LHCN-M2 (cell line): ENCODE measurements at places on chromosomes 1 and 21. TPM values are rescaled to one million over a fixed set of nuclear protein-coding genes. Genes with fewer than 3 reads are reported as not detected.
A peak's percentile ranks its signal among the peaks of the same experiment; 100 is the strongest.

DNA sequence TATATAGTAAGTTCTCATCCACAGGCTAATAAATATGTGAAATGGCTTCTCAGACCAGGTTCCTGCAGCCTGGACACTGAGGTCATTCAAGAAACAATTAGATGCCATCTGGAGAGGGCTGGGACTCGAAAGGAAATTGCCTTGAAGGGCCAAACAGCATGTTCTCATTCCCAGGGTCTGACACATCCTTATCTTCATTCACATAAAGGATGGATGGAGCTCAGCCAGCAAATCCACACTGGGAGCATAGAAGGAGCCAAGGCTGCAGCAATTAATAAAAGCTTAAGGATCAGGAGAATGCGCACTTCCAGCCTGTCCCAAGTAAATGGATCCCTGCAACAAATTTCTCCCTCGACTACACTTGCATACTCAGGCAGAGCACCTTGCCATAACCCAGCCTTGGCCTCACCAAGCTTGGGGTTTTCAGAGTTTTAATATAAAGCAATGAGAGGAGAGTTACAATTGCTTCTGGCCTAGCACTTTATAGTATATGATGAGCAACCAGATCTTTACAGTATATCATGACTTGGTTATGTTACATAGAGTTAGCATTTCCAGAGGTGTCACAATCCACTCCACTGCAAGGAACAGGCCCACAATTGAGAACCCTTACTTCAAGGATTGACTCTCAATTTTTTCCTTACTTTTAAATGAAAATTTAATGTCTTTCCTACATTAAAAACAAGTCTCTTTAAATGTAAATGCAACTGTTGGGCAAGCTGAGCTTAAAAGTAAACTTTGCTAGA lies 55.9 kb downstream of the BCAR3 start:
- peak; percentile 80 for DNase-seq

- no peak for DNase-seq
These were observed 11.3 kb upstream of the SYT6 start for GRCh38 chr1:114164840-114165543.

GRCh38 chr1:232238009-232238408 lies 391.9 kb downstream of the SIPA1L2 start:
- no peak for DNase-seq

GRCh38 chr1:61190153-61190552 lies 107.8 kb downstream of the NFIA start:
- no peak for DNase-seq

- DNase-seq, result no peak
These were observed 578.3 kb upstream of the NR5A2 start for GRCh38 chr1:199449221-199449620.

- DNase-seq, result no peak
These were observed 28.0 kb upstream of the EDARADD start for GRCh38 chr1:236365999-236366570.

GRCh38 chr1:226728448-226728847 lies 10.6 kb downstream of the ITPKB start:
- DNase-seq, result no peak

GRCh38 chr1:84988588-84988987 lies 8.3 kb downstream of the MCOLN2 start:
- no peak for DNase-seq

CCDC17 gene
- 0.58 and 0.98 TPM in 2 replicates for total RNA-seq

GRCh38 chr1:40059338-40059959 lies 18.9 kb downstream of the CAP1 start:
- peak; percentile 31 for DNase-seq

- no peak for DNase-seq
These were observed 184.9 kb downstream of the ZC3H11B start for GRCh38 chr1:219427989-219428388.

DNA sequence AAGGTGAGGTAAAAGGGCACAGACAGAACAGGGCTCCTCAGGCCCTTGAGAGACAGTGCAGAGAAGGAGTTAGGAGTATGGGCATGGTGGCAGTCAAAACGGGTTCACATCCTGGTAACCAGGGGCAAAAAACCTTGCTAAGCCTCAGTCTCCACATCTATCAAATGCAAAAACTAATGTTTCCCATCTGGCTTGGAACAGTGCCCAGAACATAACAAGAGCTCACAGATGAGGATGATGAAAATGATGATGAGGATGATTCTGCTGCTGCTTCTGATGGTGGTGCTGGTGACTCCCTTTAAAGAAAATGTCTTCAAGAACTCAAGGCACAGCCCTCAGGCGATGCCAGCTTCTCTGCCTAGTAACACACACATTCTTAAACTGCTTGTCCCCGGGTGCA lies 24.1 kb downstream of the HHIPL2 start:
- DNase-seq, result no peak

DNA sequence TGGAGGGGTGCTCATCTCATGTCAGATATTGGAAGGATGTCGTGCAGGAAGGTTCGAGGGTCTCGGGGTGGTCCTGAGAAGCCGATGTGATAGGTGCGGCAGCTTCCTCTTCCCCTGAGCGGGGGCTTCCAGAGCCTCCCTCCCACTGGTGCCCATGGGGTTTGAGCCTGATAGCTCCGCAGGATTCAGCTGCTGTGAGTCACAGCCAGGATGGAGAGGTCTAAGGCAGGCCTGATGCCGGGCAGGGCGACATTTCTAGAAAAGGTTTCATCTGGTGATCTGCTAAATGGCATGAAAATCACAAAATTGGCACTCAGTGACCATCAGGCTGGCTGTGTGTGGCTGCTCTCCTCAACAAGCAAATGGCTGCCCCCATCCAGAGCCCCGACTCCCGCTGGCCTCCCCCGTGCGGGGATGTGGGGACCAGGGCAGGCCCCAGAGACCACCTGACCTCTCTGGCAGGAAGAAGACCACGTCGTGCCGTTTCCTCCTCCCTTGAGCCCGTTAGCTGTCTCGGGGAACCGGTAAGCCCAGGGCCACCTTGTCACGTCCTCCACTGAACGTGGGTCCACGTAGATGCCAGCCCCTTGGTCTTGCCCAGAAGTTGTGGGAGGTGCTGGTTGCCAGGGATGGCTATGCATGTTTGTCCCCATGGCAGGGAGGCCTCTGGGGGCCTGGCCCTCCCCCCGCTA lies 66.1 kb downstream of the SKI start:
- peak; percentile 42 for DNase-seq

MAP1LC3C gene
- total RNA-seq, result 1.0 and 2.6 TPM in 2 replicates

GRCh38 chr1:3564921-3565831 lies 46.1 kb downstream of the MEGF6 start:
- DNase-seq, result peak; percentile 4

LCE2A gene
- not detected in 2 replicates for total RNA-seq

DNA sequence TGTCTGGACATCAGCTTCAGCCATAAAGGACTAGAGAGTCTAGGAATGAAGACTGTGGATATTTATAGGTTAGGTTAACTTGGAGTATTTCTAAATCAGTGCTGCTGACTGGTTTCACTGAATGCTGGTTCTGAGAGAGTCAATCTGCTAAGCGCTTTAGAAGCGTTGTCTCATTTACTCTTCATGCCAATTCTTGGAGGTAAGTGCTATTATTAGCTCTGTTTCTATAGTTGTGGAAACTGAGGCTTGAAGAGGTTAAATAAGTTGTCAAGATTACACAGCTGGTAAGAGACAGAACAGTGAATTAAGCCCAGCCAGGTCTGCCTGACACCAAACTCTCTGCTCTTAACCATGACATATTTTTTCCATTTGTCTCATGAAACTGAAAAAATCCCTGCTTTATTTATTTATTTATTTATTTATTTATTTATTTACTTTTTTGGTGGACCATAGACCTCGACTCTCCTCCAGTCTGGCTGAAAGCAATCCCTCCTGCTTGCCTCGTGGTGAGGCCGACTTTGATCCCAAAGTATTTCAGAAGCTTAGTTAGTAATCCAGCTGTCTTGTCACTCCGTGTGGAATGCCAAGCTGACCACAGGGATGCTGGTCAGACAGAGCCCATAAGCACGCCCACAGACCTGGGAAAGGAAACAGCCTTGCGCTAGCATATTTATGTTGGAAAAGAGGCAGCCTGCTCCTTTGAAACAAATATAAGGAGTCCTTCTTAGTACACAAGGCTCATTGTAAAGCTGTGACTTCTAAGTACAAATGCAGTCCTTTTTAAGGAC lies 16.9 kb downstream of the NTMT2 start:
- peak; percentile 97 for DNase-seq
